Right renal cortex interstitium (tissue), 3 donors: ENCODE measurements at places on chromosomes 2 and 18. TPM values are rescaled to one million over a fixed set of nuclear protein-coding genes. Genes with fewer than 3 reads are reported as not detected.

RIT2 gene
- not detected for polyA plus RNA-seq

DNA sequence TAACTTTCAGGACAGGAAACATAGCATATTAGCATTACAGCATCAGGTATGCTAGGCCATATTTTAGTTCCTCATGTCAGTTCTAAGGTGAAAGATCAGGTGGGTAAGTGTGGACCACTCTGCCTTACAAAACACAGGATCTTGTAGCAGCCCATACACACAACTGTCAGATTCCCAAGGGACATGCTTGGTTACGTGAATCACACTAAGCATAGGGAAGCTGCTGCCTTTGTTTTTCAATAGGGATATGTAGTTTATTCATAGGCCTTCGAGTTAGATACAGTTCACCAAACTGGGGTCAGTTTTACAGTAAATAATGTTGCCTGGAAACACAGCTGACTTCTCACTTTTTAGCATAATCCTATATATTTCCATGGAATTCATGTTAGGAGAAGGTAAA, 116.1 kb upstream of the OTX1 start:
- no peak for DNase-seq

DNA sequence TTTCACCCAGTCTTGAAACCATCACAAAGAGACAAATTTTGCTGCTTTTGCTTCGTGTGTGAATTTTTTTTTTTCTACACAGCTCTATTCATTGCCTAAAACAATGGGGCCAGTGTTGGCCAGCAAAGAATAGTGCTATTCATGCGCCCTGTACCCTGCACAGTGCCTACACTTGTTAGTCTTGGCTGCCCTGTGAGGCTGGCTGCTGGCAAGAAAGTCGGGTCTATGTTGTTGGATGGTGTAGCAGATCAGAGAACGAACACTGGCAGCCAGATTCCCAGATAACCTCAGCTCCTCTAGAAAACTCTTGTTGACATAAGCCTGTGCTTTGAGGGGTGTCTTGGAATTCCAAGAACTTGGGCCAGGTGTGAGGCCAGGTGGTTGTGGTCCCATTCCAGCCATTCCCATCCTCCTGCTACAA, 455.7 kb upstream of the TCF4 start:
- no peak for DNase-seq

RAD51AP2 gene
- 0.20 TPM for polyA plus RNA-seq

GRCh38 chr2:108013305-108013704, 27.0 kb downstream of the SLC5A7 start:
- no peak for DNase-seq

STRN gene
- polyA plus RNA-seq: 23.7 TPM

DNA sequence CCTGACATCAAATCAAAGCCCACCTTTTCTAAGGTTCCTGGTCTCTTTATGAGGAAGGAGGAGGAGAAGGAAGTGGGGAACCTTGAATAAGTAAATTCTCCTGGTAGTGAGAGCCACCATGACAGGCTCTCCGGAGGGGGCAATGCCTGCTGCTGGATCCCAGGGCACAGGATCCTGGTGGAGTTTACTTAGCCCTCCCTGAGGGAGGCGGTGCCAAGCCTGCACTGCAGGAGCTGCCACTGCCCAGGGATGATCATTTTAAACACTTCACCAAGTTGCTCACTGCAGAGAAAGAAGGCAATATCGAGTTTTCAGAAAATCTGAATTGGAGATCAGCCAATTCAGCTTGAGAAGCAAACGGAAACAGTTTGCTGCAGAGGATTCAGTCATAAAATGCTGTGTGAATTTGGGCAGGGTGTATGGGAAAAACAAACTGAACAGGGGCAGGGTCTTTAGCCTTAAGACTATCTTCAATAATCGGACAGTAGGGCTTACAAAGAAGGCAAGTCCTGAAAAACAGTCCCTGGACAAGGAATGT, 200.7 kb downstream of the RAD51AP2 start:
- no peak for DNase-seq

C2orf42 gene
- 16.9 TPM for polyA plus RNA-seq

CPLX4 gene
- polyA plus RNA-seq: 0.22 TPM

GRCh38 chr2:86608832-86609410, 14.7 kb downstream of the RNF103 start:
- DNase-seq: no peak

- no peak for DNase-seq
Measured at GRCh38 chr2:12764849-12765605, 48.3 kb downstream of the TRIB2 start.

DNA sequence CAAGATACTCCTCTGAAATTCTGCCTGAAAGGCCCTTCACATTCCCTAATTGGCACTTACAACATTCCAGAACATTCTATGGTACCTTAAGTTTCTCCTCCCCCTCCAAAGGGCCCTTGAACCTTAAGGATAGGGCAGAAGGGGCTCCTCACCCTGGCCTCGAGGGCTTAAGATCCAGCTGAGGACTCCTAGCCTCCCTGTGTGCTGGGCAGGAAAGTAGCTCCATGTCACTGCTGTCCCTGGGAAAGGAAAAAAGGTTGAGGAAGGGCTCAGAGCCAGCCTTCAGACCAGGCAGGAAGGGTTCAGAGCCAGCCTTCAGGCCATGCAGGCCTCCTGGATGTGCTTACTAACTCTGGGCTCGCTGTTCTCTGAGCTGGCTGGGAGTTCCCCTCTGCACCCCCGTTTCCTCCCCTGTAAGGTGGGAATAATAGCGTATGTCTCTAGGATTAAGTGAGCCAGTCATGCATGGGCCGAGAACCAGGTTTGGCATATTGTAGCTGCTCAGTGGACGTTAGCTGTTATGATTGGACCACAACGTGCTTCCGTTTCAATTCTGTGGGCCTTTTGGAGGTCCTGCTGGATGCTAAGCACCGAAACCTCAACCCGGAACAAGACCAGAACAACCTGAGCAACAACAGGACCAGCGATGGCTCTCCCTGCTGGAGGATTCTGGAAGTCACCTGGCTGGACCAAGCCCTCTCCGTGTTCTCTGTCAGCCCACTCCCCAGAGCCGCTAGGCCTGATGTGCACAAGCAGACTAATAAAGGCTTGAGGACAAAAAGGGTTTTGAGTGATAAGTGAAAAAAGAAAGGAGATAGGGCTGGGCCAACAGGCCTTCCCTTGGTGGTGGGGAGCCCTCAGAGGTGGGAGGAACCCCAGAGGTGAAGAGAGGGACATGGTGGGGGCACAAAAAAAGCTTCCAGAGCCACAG, 1.0 kb upstream of the B3GNT7 start:
- DNase-seq: no peak

OSR1 gene
- polyA plus RNA-seq: 5.3 TPM

DNA sequence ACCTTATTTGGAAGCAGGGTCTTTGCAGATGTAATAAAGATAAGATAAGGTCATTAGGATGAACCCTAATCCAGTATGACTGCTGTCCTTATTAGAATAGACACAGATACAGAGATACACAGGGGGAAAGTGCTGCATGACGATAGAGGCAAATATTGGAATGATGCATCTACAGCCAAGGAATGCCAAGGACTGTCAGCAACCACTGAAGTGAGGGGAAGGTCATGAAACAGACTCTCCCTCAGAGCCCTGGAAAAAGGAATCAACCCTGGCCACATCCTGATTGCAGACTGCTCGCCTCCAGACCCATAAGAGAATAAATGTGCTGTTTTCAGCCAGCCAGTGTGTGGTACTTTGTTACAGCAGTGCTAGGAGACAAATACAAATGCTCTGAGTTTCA, 14.8 kb downstream of the TMEM237 start:
- no peak for DNase-seq

GRCh38 chr2:210795506-210795905, 239.1 kb downstream of the CPS1 start:
- no peak for DNase-seq

LRP2 gene
- 186 TPM for polyA plus RNA-seq

DNA sequence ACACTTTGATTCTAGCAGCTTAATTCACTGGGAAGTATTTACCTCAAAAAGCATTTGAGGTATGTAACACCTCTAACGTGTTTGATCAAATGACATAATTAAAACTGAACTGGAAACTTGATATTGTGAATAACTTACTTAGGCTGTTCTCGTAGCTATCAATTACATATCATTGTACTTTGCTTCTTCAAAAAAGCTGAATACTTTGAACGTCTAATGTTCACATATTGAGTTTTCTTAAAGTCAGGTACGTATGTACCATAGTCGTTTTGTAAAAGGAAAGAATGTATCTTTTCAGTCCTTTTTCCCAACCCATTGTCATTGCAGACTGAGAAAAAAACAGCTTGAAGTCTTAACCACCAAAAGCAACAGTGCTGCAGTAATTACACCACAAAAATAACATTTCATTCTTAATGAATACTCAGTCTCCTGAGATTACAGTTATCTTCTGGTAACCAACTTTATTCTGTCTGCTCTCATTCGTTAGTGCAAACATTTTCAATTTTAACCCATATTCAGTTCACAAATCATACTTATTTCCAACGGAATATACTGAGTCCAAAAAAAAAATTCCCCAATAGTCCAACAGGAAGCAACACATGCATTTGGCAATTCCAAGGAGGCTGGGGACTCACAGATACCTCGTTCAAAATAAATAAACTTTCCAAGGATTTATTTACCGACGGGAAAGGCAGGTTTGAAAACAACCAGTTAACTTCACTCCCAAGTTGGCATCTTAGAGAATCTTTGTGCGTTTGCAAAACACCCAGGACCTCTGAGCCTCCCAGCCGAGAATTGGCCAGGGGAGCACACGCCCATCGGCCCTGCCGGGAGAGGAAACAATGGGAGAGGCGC, 1.1 kb downstream of the CHN1 start:
- DNase-seq: no peak

GRCh38 chr18:77524909-77525308, 275.3 kb downstream of the GALR1 start:
- DNase-seq: no peak

RAPGEF4 gene
- polyA plus RNA-seq: 11.2 TPM

CYP26B1 gene
- polyA plus RNA-seq: 16.8 TPM

RNU2-63P gene
- polyA plus RNA-seq: not detected

- DNase-seq: no peak
Measured at GRCh38 chr18:79531386-79531785, 135.7 kb downstream of the NFATC1 start.

GYPC gene
- 67.0 TPM for polyA plus RNA-seq

- no peak for DNase-seq
Measured at GRCh38 chr18:36402765-36403396, 105.4 kb downstream of the FHOD3 start.

AMER3 gene
- polyA plus RNA-seq: 0.01 TPM

GRCh38 chr2:196275646-196276352, 104.4 kb upstream of the STK17B start:
- DNase-seq: no peak

- no peak for DNase-seq
Measured at GRCh38 chr18:42229211-42230210, 274.5 kb downstream of the PIK3C3 start.

- no peak for DNase-seq
Measured at GRCh38 chr18:32308493-32309120, 118.8 kb downstream of the MEP1B start.

ABCB11 gene
- polyA plus RNA-seq: 0.03 TPM

AGAP1 gene
- polyA plus RNA-seq: 18.0 TPM

CROCC2 gene
- polyA plus RNA-seq: 0.04 TPM

- DNase-seq: no peak
Measured at GRCh38 chr2:140667203-140667602, 1463.6 kb downstream of the LRP1B start.

SLC14A1 gene
- polyA plus RNA-seq: 4.5 TPM

DNA sequence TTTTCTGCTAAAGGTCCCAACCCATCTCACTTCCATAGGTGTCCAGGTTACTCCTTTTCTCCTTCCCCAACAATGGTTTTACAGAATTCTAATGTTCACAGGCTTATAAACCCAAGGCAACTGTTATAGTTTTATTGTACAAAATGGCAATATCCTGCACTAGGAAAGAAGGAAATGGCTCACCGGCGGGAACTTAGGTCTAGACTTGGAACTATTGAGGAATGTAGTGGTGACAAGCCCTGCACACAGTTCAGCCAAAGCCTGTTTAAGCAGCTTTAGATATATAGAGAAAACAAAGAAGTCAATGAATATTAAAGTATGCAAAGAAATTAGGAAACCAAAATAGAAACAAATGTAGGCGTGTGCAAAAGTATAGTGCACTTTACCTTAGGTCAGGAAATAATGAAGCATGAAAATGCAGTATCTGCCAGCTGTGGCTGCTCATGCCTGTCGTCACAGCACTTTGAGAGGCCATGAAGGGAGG, 22.7 kb upstream of the KCNG3 start:
- no peak for DNase-seq

- DNase-seq: no peak
Measured at GRCh38 chr2:54864727-54865126, 141.3 kb downstream of the EML6 start.

GRCh38 chr2:29485631-29486030, 370.4 kb downstream of the CLIP4 start:
- DNase-seq: no peak

GRCh38 chr2:61151436-61151835, 10.6 kb upstream of the C2orf74 start:
- no peak for DNase-seq
